ENCODE measurements at places on chromosomes 1 and 21. TPM values are rescaled to one million over a fixed set of nuclear protein-coding genes. Genes with fewer than 3 reads are reported as not detected.

DNA sequence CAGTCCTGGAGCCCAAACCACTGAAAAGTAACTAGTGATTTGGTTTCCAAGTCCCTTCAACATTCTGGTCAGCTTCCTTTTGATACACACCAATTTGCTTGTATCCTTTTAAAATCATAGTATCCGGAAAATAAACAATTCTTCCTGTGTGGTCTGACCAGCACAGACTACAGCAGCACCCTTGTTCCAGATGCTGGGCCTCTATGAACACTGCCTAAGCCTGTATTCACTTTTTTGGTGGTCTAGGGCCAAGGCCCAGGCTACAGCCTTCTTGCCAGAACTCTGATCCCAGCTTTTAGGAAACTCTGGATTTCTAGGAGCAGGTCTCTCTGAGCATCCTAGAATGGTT is 801 bp upstream of the DDAH1 start:
- H3K27me3 ChIP-seq = no peaks in the 10 kb centered on the region
- H3K4me3 ChIP-seq = no peak overlapping the region
- H3K4me1 ChIP-seq = peaks cover 3% of the 10 kb centered on the region
- H3K36me3 ChIP-seq = no peaks in the 10 kb centered on the region
- H3K27ac ChIP-seq = peak overlapping the region; percentile 75

- H3K27me3 ChIP-seq = no peaks in the 10 kb centered on the region
- H3K4me1 ChIP-seq = no peaks in the 10 kb centered on the region
- H3K36me3 ChIP-seq = no peaks in the 10 kb centered on the region
- DNase-seq = peak; percentile 13
These were observed 40.1 kb downstream of the DNM3 start for GRCh38 chr1:171881442-171881841.

Gene DYRK3
- 12.3 TPM for total RNA-seq

- H3K4me1 ChIP-seq = no peaks in the 10 kb centered on the region
- no peaks in the 10 kb centered on the region for H3K27me3 ChIP-seq
- H3K4me3 ChIP-seq = no peak overlapping the region
These were observed 214.6 kb upstream of the NCAM2 start for GRCh38 chr21:20783611-20784010.

GRCh38 chr1:37851782-37852210 is 7.6 kb downstream of the MTF1 start:
- DNase-seq = no peak
- H3K4me3 ChIP-seq = no peak overlapping the region
- H3K4me1 ChIP-seq = peaks cover 11% of the 10 kb centered on the region

DNA sequence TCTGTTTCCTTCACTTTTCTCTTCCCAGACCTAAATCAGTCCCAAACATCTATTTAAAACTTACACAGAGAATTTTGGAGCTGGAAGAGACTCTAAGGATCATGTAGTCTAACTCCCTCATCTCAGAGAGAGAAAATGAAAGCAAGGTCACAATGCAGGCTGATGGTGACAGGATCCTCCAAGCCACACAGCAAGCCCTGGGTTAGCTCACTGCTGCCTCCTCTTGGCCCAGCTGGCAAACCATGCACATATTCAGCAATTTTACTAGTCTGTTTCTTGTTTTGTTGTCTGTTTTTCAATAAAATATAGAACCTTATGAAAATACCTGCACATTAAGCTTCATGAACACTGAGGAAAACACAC is 27.7 kb upstream of the LY9 start:
- H3K27me3 ChIP-seq = no peaks in the 10 kb centered on the region

DNA sequence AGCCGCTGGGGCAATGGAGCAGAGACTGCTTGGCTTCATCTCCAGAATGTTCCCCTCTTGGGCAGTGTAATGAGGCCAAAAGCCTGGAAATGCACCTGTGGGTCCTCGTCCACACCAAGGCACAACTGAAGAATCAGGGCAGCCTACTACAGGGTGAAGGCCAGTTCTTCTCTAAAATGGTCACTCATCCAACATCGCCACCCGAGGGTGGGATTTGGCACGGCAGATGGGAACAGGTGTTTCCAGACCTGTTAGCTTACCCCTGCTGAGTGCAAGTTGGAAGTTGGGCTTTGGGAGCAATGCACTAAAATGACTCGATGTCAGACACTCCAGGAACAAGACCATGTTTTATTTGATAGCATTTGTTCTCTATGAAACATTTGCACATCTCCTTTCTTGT is 543.7 kb downstream of the NPHP4 start:
- no peak overlapping the region for H3K27ac ChIP-seq
- no peak for DNase-seq
- no peaks in the 10 kb centered on the region for H3K4me1 ChIP-seq
- H3K27me3 ChIP-seq = no peaks in the 10 kb centered on the region

GRCh38 chr1:169509354-169509753 is 23.6 kb upstream of the SLC19A2 start:
- no peak overlapping the region for H3K4me3 ChIP-seq
- H3K36me3 ChIP-seq = no peaks in the 10 kb centered on the region
- H3K27me3 ChIP-seq = no peaks in the 10 kb centered on the region
- H3K27ac ChIP-seq = no peak overlapping the region

DNA sequence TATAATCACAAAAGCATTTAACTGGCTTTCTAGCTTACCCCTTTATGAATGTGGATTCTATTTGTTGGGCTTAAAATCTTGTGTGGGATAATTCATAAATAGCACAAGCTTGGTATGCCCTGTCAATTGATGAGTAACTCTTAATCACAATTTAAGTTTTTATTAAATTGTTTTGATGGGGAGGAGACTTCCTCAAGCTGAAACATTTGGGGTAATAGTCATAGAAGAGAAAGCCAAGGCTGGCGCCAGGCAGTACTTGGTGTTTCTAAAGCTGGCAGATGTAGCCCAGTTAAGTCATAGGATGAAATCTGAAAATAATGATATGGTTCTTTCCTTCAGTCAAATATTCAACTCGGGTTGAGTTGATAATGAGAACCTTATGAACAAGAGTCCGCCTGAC is 167.2 kb downstream of the FMN2 start:
- H3K27ac ChIP-seq = no peak overlapping the region
- no peak for DNase-seq
- no peaks in the 10 kb centered on the region for H3K4me1 ChIP-seq
- no peaks in the 10 kb centered on the region for H3K36me3 ChIP-seq

Gene C1QTNF12
- total RNA-seq = 2.5 TPM

GRCh38 chr1:171640225-171640624 is 12.3 kb downstream of the MYOC start:
- no peaks in the 10 kb centered on the region for H3K4me1 ChIP-seq
- H3K27ac ChIP-seq = no peak overlapping the region
- H3K27me3 ChIP-seq = no peaks in the 10 kb centered on the region
- DNase-seq = no peak
- no peaks in the 10 kb centered on the region for H3K36me3 ChIP-seq

- no peak overlapping the region for H3K27ac ChIP-seq
- peaks cover 26% of the 10 kb centered on the region for H3K4me1 ChIP-seq
- no peak overlapping the region for H3K4me3 ChIP-seq
- H3K27me3 ChIP-seq = no peaks in the 10 kb centered on the region
These were observed 3.8 kb downstream of the BCL9 start for GRCh38 chr1:147545133-147545532.

Gene CLDN19
- total RNA-seq = not detected

GRCh38 chr1:32901823-32902534 is 790 bp upstream of the TMEM54 start:
- DNase-seq = no peak
- no peak overlapping the region for H3K27ac ChIP-seq
- peak overlapping the region; percentile 52 for H3K4me3 ChIP-seq

Gene TRIM46
- total RNA-seq = 0.60 TPM

Gene NUP210L
- total RNA-seq = 0.09 TPM

DNA sequence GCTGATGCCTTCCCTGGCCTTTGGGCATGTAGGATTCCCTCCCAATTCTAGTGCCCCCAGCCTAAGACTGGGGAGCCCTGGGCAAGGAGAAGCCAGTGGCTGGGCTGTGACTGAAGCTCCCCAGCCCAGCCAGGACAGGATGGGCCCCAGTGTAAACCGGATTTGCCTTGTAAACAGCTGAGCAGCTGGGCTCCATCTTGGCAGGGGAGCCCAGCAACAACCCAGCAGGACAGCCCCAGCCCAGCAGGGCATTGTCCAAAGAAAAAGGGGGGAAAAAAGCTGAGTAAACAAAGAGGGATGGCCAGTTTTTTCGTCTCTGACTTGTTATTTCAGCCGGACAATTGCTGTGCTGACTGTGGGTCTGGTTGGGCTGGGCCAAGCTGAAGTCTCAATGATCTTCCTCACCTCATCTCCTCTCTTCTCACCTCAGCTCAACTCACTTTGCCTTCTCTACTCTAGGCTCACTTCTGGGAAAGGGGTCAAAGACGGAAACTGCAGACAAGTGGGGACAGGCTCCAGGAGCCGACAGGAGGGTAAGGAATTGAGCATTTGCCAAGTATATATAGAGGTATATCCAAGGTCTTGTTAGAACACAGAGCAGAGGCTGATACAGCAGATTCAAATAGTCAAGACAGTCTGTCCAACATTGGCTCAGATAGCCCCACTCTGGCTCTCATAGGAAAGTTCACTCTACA is 97.7 kb downstream of the TMEM53 start:
- no peak overlapping the region for H3K27ac ChIP-seq
- peak; percentile 57 for DNase-seq
- no peaks in the 10 kb centered on the region for H3K27me3 ChIP-seq
- H3K36me3 ChIP-seq = no peaks in the 10 kb centered on the region
- H3K4me1 ChIP-seq = no peaks in the 10 kb centered on the region
- H3K4me3 ChIP-seq = no peak overlapping the region

Gene ACTL8
- total RNA-seq = not detected

- no peaks in the 10 kb centered on the region for H3K27me3 ChIP-seq
- H3K4me3 ChIP-seq = no peak overlapping the region
- peak overlapping the region; percentile 6 for H3K27ac ChIP-seq
- H3K4me1 ChIP-seq = peaks cover 17% of the 10 kb centered on the region
These were observed 3.0 kb downstream of the AURKAIP1 start for GRCh38 chr1:1371746-1372711.

Gene WNT3A
- 0.09 TPM for total RNA-seq

DNA sequence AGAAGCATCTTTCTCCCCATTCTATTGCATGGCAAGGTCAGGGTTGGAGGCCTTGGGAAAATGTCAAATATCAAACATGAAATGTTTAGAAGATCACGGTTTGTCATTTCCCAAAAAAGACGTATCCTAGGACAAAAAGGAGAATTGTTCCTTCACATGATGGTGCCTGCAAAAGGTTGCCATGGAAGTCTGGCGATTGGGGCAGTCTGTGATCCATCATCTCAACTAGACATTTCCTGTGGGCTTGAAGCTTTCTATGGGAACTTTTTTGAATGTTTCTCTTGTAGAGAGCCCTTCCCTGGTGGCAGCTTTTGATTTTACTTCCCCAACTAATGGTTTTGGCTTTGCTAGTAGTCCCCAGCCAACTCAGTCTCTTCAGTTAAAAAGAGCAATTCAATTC is 106.3 kb downstream of the TGFB2 start:
- H3K4me3 ChIP-seq = no peak overlapping the region
- no peaks in the 10 kb centered on the region for H3K4me1 ChIP-seq
- no peaks in the 10 kb centered on the region for H3K27me3 ChIP-seq
- DNase-seq = no peak
- no peaks in the 10 kb centered on the region for H3K36me3 ChIP-seq

DNA sequence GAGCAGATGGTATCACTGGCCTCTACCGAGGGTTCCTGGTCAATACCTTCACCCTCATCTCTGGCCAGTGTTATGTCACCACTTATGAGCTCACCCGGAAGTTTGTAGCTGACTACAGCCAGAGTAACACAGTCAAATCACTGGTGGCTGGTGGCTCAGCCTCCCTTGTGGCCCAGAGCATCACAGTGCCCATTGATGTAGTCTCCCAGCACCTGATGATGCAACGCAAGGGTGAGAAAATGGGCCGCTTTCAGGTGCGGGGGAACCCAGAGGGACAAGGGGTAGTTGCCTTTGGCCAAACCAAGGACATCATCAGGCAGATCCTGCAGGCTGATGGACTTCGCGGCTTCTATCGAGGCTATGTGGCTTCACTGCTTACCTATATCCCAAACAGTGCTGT is 6.1 kb downstream of the SLC25A44 start:
- H3K4me3 ChIP-seq = no peak overlapping the region
- peaks cover 20% of the 10 kb centered on the region for H3K36me3 ChIP-seq
- H3K27me3 ChIP-seq = no peaks in the 10 kb centered on the region
- H3K27ac ChIP-seq = no peak overlapping the region
- no peak for DNase-seq

Gene MAPKAPK2
- total RNA-seq = 35.8 TPM

- no peak overlapping the region for H3K4me3 ChIP-seq
- peak; percentile 37 for DNase-seq
- no peak overlapping the region for H3K27ac ChIP-seq
- H3K27me3 ChIP-seq = no peaks in the 10 kb centered on the region
- H3K36me3 ChIP-seq = no peaks in the 10 kb centered on the region
These were observed 339.7 kb upstream of the B3GALT2 start for GRCh38 chr1:193525917-193526710.

GRCh38 chr1:236516929-236517704 is 6.7 kb upstream of the LGALS8 start:
- no peaks in the 10 kb centered on the region for H3K36me3 ChIP-seq
- peak; percentile 76 for DNase-seq
- no peak overlapping the region for H3K27ac ChIP-seq
- peaks cover 13% of the 10 kb centered on the region for H3K4me1 ChIP-seq

Gene RO60
- total RNA-seq = 50.5 TPM

DNA sequence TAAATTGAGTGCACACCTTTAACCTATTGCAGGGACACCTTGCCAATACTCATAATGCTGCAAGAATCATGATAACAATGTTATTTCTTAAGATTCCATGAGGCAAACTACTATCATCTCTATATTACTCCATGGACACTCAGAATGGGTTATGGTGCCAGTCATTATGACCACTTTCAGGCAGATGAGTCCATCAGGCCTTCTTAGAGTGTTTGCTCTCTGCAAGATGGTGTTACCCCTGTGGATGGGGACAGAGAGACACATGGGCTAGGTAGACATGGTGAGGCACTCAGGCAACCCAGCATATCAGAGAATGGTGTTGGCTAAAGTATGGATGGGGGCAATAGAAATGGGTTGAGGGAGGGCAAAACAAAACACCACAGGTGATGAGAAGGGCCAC is 59.7 kb downstream of the XCL2 start:
- H3K36me3 ChIP-seq = no peaks in the 10 kb centered on the region
- no peak for DNase-seq
- no peaks in the 10 kb centered on the region for H3K4me1 ChIP-seq

- DNase-seq = no peak
- H3K4me3 ChIP-seq = no peak overlapping the region
- H3K27ac ChIP-seq = no peak overlapping the region
These were observed 124.6 kb downstream of the CAMTA1 start for GRCh38 chr1:6909857-6910256.

Gene COL24A1
- 16.7 TPM for total RNA-seq

DNA sequence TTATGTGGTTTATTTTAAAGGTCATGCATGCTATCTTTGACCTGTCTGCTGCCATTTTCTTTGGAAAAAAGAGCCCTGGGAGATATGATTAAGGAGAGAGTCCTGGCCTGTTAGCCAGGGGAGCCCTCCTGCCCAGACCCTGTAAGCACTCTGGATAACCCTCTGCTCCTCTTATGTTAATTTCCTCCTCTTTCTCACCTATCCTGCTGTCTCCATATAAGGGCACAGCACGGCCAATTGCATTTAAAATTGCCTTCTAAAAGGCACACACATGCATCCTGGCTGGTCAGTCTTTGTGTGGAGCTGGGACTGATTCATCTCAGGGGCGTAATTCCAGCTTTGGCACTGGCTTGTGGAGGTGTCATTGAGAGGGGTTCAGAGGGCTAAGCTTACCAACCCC is 158.9 kb downstream of the ST6GALNAC5 start:
- no peak overlapping the region for H3K4me3 ChIP-seq
- DNase-seq = no peak
- no peak overlapping the region for H3K27ac ChIP-seq
- no peaks in the 10 kb centered on the region for H3K36me3 ChIP-seq

Measured in lung (tissue), 17 donors.